CD4-positive, alpha-beta T cell treated with Interleukin-21 for 1 hour (primary cell): ENCODE measurements at places on chromosomes 6 and 20.

GRCh38 chr6:109678240-109678639 is 12.8 kb downstream of the AK9 start:
- no peak for DNase-seq

DNA sequence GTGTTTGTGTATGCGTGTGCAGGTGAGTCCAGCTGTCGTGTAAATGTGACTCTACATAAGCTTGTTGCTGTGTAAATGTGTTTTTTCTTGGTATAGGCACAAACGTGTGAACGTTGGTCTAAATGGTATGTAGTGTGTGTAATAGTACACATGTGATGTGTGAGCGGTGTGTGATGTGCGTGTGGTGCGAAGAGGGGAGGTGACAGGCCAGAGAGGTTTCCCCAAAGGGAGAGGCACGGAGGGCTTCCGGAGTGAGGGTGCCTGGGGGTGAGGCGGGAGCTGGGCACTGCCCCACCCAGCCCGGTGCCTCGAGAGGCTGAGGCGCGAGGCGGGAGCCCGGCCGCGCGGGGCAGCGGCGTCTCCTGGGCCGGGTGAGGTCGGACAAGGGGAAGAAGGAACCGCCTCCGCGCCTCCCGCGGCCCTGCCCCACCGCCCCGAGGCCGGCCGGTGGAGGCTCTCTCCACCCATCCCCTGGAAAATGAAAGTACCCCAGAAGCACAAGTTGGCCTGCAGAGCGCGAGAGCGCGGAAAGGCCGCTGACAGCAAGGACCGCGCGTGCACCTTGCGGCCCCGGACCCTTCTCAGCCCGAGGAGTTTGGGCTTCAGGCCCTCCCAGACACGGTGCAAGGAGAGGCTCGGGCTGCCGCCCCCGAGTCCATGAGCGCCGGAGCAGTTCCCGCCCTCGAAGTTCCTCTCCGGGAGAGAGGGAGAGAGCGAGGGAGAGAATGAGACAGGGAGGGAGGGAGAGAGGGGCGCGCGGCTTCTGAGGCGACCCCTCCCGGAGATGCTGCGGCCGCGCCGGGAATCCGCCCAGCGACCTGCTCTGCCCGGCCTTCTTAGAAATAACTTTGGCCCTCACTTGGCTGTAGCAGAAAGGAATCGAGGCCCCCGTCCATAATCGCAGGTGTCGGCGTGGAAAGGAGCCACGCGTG is 43.2 kb upstream of the OSTM1 start:
- peak; percentile 26 for DNase-seq

DNA sequence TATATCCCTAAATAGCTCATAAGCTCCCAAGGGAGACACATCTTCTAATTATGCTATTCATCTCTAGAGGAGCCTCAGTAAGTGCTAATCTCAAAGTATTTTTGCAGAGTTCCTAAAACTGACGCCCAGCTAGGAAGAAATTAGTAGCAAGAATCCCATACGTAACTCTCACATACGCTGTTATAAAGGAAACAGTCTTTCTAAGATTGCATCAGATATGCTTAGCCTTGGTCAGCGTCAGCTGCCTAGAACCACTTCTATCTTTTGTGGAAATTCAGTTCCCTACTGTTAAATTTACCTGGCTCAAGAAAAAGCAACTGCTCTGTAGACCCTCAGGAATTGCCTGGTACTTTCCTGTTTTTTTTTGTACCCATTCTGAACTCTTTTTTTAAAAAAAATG is 13.6 kb downstream of the RIPOR2 start:
- DNase-seq = no peak

GRCh38 chr6:107692351-107692750 is 131.8 kb downstream of the SCML4 start:
- no peak for DNase-seq

DNA sequence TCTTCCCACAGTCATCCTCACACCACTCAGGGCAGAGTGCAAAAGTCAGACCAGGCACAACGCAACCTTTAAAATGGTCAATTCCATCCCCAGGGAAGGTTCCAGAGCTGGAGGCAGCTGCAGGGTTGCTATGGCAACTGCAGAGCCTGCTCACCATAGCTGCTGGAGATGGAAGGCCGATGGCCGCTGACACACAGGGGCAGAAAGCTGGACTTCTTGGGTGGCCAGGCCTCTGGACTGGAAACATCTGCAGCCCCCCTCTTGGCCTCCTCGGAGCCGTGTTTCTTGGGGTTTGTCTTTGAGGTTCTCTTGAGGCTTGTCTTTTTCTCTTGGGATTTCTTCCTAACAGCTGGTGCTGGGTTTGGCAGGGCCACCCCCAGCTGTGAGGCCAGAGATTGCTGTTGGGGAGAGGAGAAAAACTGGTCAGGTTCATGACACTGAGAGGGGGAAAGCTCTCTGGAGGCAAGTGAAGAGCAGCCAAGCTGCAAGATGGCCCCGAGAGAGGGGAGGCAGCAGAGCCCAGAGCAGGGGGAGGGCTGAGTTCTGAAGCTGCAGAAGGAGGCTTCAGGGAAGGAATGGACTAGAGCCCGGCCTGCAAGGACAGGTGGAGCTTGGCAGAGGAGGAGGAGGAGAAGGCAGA is 10.2 kb downstream of the BNIP5 start:
- DNase-seq = no peak
